HT-29 (cell line): ENCODE measurements at places on chromosomes 7 and 10. TPM values are rescaled to one million over a fixed set of nuclear protein-coding genes. Genes with fewer than 3 reads are reported as not detected.

Gene KIF5B
- 51.0 TPM in 2 replicates for total RNA-seq

Gene RNLS
- total RNA-seq, result 20.8 and 25.1 TPM in 2 replicates

Gene KCNIP2
- total RNA-seq, result 1.2 and 1.9 TPM in 2 replicates

Gene ZNF365
- total RNA-seq, result not detected in 2 replicates

Gene PIK3CG
- 2.9 and 3.1 TPM in 2 replicates for total RNA-seq

Gene UTF1
- total RNA-seq, result not detected in 2 replicates

Gene ODAD2
- total RNA-seq, result not detected in 2 replicates

Gene CFAP69
- total RNA-seq, result 5.4 and 9.2 TPM in 2 replicates

Gene PLPP4
- not detected in 2 replicates for total RNA-seq

Gene MACC1
- 9.9 and 12.5 TPM in 2 replicates for total RNA-seq

DNA sequence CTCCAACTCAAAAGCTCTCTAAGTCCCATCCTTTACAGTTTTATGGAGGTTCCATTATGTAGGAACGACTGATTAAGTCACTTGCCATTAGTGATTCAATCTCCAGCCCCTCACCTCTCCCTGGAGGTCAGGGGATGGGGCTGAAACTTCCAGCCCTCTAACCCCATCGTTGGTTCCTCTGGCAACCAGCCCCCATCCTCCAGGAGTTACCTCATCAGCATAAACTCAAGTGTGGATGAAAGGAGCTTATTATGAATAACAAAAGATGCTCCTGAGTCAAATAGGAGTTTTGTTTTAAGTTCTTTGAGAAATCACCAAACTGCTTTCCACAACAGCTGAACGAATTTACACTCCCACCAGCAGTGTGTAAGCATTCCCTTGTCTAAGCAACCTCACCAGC, 494.3 kb upstream of the AUTS2 start:
- no peak for DNase-seq

DNA sequence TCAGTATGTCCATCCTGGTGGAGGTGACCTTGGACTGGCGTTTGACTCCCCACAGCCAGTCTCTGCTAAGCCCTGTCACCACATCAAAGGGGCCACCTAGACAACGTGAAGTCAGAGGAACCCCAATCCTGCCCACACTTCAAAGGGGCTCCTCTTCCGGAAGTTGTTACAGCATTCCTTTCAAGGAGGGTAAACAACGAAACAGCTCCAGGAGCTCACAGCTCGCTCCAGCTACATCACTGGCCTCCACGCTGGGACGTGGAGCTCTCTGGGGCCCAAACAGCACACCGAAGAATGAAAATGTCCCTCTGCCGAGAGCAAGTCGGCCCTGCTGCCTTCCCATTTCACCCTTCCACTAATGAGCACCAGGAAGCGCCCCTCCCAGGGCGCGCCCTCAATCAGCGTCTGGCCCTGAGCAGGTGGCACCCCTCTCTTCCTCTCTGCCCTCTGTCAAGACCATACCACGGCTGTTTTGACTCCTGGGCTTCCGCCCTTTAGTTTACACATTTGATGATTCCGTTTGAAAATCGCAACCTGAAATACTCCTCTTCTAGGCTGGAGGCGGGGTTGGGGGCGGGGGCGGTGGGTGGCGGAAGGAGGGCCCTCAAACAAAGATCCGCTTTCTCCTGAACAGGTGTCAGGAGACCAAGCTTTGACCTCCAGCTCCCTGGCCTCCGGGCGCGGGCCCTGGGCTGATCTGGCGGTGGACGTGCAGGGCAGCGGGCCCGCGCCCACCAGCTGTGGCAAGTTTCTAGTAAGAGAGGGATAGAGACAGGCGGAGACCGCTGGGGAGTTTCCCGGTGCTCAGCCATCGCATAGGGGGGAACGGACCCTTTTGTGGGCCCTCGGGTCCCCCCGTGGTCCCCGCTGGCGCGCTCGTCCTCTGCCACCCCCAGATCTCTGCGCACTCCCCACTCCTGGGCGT, 53.1 kb upstream of the KDM7A start:
- peak; percentile 22 for DNase-seq

GRCh38 chr7:147878912-147879661, 711.5 kb upstream of the C7orf33 start:
- DNase-seq, result no peak

GRCh38 chr7:158820656-158821055, 8.7 kb downstream of the ESYT2 start:
- DNase-seq, result no peak

- DNase-seq, result no peak
These were observed 715.4 kb upstream of the NRP1 start for GRCh38 chr10:34049887-34050286.

DNA sequence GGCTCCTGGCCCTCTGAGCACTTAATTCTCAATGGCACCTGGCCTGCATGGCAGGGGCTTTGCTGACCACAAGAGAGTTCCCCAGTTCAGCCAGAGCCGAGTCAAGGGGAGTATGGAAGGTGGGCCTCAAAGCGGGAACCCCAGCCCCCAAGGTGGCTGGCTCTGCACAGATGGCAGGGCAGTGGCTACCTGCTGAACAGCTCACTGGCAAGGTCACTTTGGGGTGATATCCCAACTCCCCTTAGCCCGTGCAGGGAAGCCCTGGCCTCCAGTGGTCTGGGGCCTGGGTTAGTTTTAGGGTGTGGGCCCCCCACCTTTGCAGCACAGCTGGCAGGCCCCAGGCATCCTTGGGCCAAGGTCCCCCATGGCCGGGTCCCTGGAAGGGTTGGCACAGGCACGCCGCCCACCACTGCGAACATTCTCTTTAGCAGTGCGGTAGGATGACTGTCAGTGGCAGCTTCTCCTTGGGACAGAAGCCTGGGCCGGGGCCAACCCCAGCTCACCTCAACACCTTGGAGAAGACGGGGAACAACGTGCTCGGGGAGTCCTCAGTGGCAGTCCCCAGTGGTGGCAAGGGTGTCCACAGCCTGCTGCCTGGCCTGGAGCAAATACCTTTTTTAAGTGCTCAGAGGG, 36.8 kb downstream of the PPIF start:
- DNase-seq, result no peak

- DNase-seq, result no peak
These were observed 122.5 kb upstream of the NOBOX start for GRCh38 chr7:144525956-144526355.

- no peak for DNase-seq
These were observed 48.3 kb upstream of the MYL10 start for GRCh38 chr7:101677391-101677790.

DNA sequence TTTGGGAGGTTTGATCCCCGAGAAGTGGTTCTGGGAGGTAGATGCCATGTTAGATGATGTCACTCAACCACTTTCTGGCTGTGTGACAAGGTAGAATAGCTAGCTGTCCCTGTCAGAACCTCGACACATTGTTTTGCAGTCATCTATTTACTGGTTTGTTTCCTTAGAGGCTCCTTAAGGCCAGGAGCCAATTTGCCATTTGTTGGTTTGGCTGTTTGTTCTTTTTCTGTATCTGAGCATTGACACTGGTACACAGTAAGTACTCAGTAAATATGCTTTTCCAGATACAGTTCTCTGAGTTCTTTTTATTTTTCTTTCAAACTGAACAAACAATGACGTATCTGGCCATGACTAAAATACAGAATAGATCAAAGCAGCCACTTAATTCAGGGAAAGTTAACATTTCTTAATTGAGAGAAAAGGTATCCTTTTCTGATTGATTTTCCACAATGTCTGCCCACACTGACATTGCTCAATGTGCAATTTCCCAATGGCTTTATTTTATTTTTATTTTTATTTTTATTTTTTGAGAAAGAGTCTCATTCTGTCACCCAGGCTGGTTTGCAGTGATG, 121.6 kb downstream of the SPAG6 start:
- DNase-seq, result no peak

DNA sequence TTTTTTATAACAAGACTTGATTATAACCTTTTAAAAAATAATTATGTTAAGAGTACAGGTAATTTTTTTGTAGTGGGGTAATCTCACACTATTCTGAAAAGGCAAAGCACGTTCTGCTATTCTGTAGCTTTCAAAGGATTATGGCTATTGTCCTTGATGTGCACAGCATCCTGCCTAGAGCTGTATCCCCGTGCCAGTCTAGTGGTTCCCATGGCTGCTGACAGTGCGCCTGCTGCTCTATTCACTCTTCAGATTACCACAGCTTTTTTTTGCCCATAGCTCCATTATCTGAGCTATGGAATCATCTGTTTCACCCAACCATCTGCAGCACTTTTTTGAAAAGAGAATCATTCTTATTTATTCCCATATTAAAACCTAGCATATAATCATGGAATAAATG, 723.4 kb downstream of the PHTF2 start:
- DNase-seq, result no peak

DNA sequence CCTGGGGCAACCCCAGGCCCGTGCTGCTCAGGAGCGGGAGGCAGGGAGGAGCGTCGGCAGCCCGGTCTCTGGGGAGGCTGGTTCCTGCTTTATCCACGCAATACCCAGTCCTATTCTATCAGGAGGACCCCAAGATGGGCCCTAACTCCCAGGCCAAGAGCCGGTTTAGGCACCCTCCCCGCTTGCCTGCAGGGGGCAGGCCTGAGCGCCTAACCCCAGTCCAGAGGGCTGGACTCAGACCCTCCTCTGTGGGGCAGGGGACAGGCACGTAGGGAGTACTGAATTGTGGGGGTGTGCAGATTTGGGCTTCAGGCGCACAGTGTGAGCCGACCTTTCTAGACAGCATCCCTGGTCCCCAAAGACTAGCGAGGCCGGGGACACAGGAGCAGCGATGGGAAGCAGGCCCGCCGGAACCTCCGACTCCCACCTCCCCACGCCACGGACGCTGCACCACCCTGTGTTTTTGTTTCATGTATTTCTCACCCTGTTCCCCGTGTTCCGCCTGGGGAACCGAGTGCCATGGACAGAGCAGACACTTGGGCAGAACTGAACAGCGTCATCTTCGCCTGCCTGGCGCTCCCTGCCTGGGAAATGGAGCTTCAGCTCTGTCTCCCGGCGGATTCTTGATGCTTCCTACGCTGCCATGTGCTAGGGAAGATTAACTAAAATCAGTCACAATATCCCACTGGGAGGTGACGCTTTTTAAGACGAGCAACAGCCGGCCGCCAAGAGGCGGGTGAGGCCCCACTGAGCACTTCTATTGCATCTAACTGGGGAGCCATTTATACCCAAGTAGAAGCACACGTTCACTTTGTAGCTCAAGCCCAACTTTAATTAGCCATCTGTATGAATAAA, 5.3 kb downstream of the NUDT1 start:
- DNase-seq, result no peak

DNA sequence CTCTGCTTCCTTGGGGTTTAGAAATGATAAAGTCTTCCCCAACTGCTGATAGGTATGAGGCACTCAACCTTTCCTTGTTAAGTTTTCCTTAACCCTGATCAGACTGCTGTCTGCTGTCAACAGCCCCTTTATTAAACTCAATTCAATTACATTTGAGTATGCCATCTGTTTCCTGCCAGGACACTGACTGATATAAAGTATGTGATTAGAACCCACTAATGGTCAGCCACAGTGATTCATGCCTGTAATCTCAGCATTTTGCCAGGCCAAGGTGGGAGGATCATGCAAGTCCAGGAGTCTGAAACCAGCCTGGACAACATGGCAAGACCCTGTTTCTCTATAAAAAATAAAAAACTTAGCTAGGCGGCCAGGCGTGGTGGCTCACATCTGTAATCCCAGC, 18.1 kb downstream of the BAZ1B start:
- no peak for DNase-seq

DNA sequence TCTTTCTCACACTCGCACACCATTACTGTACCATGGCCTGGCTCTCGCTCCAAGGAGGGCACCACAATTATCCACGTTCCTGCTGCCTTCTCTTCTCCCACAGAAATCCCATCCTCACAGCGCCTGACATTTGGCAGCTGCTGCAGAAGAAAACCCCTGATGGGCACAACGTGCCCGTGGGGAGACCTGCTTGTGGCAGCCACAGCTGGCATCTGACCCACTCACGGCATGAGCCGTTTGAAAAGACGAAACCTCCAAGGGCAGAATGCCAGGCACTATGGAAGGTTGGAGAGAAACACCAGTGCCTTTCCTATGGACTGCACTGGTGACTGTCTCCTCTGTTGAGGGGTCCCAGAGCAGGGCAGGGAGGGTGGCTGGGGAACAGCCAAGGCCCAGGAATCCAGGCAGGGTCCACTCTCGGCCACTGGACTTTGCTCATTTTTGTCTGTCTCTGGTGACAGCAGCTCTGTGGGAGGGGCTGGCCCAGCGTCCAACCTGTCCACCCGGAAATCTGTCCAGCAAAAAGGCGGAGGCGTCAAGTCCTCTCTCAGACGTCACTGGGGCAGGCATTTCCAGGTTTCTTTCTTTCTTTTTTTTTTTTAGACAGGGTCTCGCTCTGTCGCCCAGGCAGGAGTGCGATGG, 61.0 kb upstream of the MKRN1 start:
- peak; percentile 20 for DNase-seq

- DNase-seq, result no peak
These were observed 12.4 kb upstream of the MTERF1 start for GRCh38 chr7:91892821-91893340.

DNA sequence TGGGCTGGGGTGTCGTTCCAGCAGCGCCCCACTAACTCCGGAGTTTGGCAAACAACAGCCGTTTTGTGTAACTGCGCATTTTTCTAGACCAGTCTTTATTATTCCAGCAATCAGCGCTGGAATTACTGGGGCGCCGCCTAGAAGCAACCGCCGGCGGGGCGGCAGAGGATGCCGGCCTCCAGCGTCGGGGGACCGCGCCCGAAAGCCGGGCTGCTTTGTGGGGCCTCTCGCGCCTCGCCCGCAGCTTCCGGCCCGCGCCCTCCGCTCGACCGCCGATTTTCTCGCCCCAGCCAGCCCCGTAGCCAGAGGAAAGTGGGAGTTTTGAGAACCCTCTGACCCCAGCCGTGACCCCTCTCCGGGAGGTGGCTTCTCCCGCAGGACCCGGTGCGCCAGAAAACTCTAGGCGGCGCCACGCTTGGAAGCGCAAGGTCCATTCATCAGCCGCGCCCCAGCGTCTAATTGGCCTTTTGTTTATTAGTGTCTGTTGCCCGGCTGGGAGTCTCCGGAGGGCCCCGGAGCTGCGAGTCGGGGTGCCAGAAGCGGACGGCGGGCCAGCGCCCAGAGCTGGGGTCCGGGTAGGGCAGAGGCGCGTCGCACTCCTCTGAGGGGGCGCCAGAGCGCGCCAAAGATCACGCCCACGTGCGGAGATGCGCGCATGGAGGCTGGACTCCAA, 10.7 kb downstream of the EMX2 start:
- no peak for DNase-seq

GRCh38 chr7:81143856-81144255, 225.0 kb upstream of the SEMA3C start:
- DNase-seq, result no peak

GRCh38 chr10:131196176-131196885, 115.2 kb downstream of the TCERG1L start:
- no peak for DNase-seq

GRCh38 chr10:35422228-35422627, 85.9 kb downstream of the CCNY start:
- DNase-seq, result no peak

GRCh38 chr7:139393621-139394211, 34.0 kb downstream of the LUC7L2 start:
- no peak for DNase-seq

DNA sequence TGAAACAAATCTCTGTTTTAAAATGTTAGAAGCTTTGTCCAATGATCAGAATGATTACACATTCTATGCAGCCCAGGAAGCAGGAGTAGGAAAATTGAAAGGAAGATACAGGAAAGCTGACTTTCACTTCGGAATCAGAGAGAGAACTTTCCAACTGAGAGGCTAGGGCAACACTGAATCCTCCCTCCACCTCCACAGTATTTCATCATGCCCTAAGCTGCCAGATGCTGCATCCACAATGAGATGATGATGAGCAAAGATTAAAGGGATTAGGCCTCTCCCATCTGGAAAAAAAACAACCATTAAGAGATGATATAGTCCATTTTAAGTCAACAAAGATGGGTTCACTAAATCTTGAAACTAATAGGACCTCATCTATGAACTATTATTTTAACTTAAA, 215.6 kb downstream of the GPR37 start:
- DNase-seq, result no peak

GRCh38 chr7:36820527-36821170, 96.4 kb upstream of the AOAH start:
- DNase-seq, result no peak
